Stimulated activated CD4-positive, alpha-beta T cell treated with anti-CD3 and anti-CD28 coated beads, Interleukin-12 subunit alpha, Interleukin-12 subunit beta, amount 100 ng/mL, for 24 hours (primary cell): ENCODE measurements at places on chromosomes 3 and 15.

- DNase-seq, result no peak
Measured at GRCh38 chr3:175179055-175179454, 319.9 kb downstream of the NAALADL2 start.

GRCh38 chr15:67101911-67102598, 36.7 kb downstream of the SMAD3 start:
- DNase-seq, result no peak

GRCh38 chr15:75900577-75900976, 3.1 kb upstream of the FBXO22 start:
- DNase-seq, result no peak

DNA sequence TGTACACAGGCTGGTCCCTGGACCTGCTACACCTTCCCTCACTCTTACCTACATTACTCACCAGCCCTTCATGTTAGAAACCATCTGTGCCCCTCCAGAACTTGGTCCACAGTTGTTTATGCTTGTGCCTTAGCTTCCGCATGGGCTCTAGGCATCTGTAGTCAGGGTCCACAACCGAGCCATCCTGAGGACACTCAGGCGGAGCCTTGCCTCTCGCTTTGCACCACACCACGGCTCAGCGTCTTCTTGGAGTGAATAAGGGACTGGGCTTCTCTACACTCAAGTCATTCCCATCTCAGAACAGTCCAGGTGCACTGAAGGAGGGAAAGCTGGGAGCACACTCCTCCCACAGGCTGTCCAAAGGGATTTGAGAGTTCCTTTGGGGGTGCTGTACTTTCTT, 97.8 kb downstream of the HMG20A start:
- DNase-seq, result no peak

GRCh38 chr3:123126653-123127052, 59.8 kb downstream of the PDIA5 start:
- DNase-seq, result no peak

DNA sequence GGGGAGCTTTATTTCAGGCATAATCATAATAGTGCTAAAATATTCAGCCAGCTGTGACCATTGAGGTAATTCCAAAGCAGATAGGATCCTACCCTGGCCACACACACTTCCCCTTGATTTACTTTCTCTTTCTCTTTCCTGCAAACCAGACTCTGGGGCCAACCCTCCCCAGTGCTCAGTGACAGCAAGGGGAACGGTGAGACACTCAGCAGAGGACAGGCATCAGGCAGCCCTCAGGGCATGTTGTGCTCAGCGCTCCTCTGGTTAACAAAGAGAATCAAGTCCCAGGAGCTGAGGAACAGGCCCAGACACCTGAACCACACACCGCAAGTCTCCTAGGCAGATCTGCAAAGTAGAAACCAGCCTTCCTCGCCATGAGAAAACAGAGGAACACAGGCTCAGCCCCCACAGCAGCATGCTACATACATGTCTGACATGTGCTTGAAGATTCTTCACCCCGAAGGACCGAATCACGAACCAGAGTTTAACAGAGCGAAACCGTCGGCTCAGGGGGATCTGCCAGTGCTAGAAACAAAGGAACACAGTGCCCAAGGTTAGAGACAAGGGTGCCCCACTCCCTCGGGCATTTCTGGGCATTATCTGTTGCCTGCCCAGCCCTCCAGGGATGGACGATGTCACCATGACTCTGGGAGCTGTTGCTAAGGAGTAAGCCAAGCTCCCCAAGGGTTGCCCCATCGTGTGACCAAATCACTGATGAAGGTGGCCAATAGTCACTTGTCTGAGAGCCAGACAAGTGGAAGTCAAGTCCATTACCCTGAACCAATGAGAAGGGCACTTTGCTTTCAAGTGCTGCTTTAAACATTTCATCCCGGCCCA, 17.5 kb downstream of the HDC start:
- DNase-seq, result peak; percentile 33

- no peak for DNase-seq
Measured at GRCh38 chr3:53570709-53571108, 76.3 kb downstream of the CACNA1D start.
